ENCODE measurements at places on chromosomes 6 and 20.

- DNase-seq: no peak
Observed at GRCh38 chr6:96907498-96907897, 9.8 kb upstream of the NDUFAF4 start.

- DNase-seq: no peak
Observed at GRCh38 chr6:78523622-78524021, 343.7 kb upstream of the IRAK1BP1 start.

DNA sequence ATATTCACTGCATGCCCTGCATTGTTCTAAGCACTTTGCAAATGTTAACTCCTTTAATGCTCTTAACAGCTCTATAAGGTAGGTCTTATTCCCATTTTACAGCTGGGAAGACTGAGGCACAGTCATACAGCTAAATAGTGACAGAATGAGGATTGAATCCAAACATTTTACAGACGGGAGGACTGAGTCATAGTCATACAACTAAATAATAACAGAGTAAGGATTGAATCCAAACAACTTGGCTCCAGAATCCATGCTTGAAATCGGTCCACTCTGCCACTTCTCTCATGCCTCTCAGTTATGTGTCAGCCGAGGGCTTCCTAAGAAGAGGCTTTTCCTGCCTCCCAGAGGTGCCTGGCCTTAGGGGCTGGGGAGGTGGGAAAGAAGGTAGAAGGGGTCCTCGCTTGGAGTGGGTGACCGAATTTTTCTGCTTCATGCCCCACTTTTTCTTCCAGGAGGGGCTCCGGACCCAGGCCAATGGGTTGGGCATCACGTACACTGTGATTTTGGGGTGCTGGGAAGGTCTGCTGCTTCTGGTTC is 137.4 kb upstream of the RNF24 start:
- DNase-seq: no peak

DNA sequence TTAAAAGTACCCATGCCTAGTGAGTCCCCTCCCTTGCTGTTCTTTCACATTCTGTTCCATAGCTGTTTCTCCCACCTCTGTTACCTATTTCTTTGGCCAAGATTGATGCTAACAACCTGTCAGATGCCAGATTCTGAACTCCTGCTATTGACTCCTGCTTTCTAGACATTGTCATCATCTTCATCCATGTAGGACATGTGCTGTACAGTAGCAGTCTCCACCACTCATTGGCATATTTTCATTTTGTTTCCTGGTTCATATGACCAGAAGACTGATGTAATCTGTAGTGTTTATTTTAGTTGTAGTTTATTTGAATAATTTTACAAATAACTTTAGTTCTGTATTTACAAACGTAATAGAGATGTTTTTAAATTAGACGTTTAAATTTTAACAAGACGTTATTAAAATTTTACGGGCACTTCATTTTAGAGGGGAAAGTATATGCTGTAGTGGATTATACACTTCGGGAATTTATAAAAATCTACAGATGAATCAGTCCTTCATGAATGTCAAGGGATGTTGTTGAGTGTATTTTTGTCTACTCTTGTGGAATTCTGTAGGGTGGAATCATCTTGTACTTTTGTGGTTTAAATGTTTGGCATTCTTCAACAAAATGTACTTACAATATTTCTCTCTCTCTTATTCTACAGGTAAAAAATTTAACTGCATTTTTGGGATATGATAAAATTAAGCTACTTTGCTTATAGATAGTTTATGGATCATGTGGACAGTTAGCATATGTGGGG is 34.1 kb downstream of the TRMT11 start:
- no peak for DNase-seq

DNA sequence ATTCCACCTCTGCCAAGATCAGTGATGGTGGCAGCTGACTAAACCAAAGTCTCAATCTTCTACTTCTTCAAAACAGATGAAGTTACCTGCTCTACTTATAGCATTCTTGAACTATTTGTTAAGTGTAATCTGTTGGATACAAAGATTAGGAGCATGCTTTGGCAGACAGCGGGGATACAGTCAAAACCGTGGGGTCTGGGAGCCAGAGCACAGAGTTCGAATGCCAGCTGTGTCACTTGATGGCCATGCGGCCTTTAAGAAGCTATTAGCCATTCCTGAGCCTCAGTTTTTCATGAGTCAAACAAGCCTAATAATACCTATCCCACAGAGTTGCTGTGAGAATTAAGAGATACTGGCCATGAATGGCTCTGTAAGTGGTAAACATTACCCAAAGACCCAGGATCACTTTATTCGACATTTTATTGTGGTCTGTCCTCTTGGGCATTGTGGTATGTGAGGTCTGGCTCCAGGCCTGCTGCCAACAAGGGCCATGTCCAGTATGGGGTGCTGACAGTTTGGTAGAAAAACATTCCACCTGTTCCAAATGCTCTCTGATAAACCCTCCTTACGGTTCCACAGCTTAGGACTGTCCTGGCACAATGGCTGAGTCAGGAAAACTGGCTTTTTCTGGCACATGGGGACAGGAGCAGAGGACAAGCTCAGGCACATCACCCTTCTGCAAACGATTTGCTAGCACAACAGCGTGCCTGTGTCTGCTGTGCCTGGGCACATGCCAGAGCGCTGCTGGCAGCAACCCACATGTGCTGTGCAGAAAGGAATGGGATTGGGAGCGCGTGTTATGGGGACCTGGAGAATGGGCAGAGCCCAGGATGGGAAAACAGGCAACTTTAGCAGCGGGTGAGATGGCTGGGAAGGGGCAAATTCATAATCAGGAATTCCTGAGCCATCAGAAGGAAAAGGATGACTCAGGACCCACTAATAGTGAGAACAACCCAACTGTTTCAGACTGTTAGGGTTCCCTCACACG is 15.7 kb upstream of the FAM83C start:
- no peak for DNase-seq

- DNase-seq: peak; percentile 79
Observed at GRCh38 chr6:110944681-110945151, 13.8 kb upstream of the GTF3C6 start.
